Activated naive CD8-positive, alpha-beta T cell treated with anti-CD3 and anti-CD28 coated beads, Interleukin-2, amount 10 ng/mL, durations not matched to agents 7 days and 5 days (primary cell): ENCODE measurements at places on chromosomes 2 and 18. TPM values are rescaled to one million over a fixed set of nuclear protein-coding genes. Genes with fewer than 3 reads are reported as not detected.

Gene MC2R
- total RNA-seq: not detected

Gene ALPP
- total RNA-seq: not detected

Gene ANO7
- total RNA-seq: 0.97 TPM

Gene NT5DC4
- total RNA-seq: not detected

Gene MDH1
- 163 TPM for total RNA-seq

GRCh38 chr2:134107402-134107801, 146.5 kb upstream of the MGAT5 start:
- H3K4me3 ChIP-seq: no peak overlapping the region
- peaks cover 15% of the 10 kb centered on the region for H3K4me1 ChIP-seq
- no peak for DNase-seq
- H3K27ac ChIP-seq: no peak overlapping the region
- peaks cover 7% of the 10 kb centered on the region for H3K27me3 ChIP-seq

- H3K27me3 ChIP-seq: no peaks in the 10 kb centered on the region
- no peak for DNase-seq
- H3K4me3 ChIP-seq: peak overlapping the region; percentile 85
- H3K36me3 ChIP-seq: no peaks in the 10 kb centered on the region
- peaks cover 58% of the 10 kb centered on the region for H3K4me1 ChIP-seq
Measured at GRCh38 chr2:70125498-70125898, 38.2 kb downstream of the PCBP1 start.

DNA sequence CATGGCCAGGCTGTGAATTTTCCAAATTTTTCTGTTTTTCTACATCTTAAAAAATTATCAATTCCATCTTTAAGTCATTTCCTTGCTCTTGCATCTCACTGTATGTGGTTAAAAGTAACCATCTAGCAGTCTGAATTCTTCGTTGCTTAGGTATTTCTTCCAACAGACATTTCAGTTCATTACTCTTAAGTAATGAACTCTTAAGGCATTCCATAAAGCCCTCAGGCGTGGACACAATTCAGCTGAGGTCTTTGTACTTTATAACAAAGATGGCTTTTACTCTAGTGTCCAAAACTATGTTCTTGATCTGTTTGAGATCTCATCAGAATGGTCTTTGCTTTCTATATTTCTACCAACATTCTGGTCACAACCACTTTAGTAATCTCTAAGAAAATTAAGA, 253.9 kb upstream of the GCFC2 start:
- no peak overlapping the region for H3K27ac ChIP-seq
- H3K27me3 ChIP-seq: no peaks in the 10 kb centered on the region
- no peak for DNase-seq

DNA sequence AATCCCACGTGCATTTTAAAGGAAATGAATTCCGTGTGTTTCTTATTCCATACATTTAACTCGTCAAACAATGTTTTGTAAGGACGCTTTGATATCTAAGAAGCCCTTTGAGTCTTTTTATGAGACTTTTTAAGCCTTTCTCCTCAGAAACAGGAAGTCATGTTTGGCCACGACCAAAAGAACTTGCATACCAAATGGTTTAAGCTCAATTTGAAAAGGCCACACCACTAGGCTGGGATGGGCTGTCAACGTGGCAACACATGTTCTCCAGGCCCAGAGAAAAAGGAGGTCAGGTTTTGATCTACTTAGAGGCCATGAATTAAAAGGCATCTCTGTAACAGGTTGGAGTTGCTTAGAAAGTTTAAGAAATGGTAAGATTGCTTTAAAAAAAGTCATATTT, 441.8 kb downstream of the CMPK2 start:
- no peak overlapping the region for H3K27ac ChIP-seq
- H3K27me3 ChIP-seq: no peaks in the 10 kb centered on the region
- no peak for DNase-seq
- no peaks in the 10 kb centered on the region for H3K4me1 ChIP-seq
- no peaks in the 10 kb centered on the region for H3K36me3 ChIP-seq

- peaks cover 9% of the 10 kb centered on the region for H3K4me1 ChIP-seq
- H3K4me3 ChIP-seq: no peak overlapping the region
- peak overlapping the region; percentile 46 for H3K27ac ChIP-seq
- peaks cover 63% of the 10 kb centered on the region for H3K36me3 ChIP-seq
Measured at GRCh38 chr2:197086500-197086899, 160.0 kb upstream of the PGAP1 start.

GRCh38 chr2:240329116-240329665, 106.3 kb upstream of the GPC1 start:
- H3K4me3 ChIP-seq: no peak overlapping the region
- no peak overlapping the region for H3K27ac ChIP-seq
- H3K4me1 ChIP-seq: no peaks in the 10 kb centered on the region
- no peak for DNase-seq
- peaks cover 6% of the 10 kb centered on the region for H3K27me3 ChIP-seq

DNA sequence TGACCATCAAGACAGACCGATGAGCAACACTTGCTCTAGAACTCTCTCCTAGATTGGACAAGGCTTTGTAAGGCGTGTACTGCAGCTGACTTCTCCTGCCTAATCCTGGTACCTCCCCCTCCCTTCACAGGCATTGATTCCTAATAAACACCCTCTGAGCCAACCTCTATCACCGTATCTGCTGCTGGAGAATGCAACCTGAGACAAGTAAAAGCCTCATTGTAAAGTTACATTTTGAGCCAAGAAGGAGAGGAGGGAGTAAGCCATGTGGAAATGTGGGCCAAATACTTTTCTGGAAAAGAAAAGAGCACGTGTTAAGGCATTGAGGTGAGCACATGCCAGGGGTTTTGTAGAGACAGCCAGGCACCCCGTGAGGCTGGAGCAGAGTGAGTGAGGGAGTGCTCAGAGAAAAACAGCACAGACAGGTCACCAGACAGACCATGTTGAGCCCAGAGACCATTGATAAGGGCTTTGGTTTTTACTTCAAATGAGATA, 2.6 kb upstream of the WDFY1 start:
- no peak for DNase-seq
- H3K36me3 ChIP-seq: peaks cover 19% of the 10 kb centered on the region
- H3K27ac ChIP-seq: peak overlapping the region; percentile 84

- peaks cover 8% of the 10 kb centered on the region for H3K27me3 ChIP-seq
- no peaks in the 10 kb centered on the region for H3K4me1 ChIP-seq
- DNase-seq: no peak
Measured at GRCh38 chr2:241546771-241547498, 11.6 kb upstream of the BOK start.

GRCh38 chr18:79867666-79868065, 69.9 kb downstream of the KCNG2 start:
- H3K27ac ChIP-seq: no peak overlapping the region
- no peaks in the 10 kb centered on the region for H3K4me1 ChIP-seq
- no peak for DNase-seq
- no peak overlapping the region for H3K4me3 ChIP-seq

DNA sequence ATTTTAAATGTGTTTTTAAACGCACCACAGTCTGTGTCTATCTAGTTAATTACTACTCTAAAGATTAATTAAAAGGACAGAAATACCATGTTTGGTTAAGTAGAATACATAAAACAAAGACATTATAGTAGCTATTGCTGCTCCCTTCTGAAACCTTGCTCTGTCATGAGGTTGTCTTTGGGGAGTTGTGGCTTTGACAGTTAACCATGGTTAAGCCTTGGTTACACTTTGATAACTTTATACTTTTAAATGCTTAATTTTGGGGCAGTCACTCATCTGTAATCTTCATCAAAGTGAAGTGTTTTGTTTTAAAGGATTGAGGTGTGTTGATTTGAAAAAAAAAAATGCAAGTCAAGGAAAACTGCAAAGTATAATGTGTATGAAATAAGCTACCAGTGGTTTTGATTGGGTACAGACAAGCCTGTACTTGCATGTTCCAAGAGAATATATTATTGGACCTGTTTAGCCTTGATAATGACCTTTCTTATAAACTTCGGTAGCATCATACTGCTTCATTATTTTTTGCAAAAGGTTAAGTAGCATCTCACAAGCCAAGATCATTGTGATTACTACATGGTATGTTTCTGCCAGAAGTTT, 29.8 kb upstream of the TBR1 start:
- H3K4me1 ChIP-seq: peaks cover 28% of the 10 kb centered on the region
- DNase-seq: no peak
